ENCODE measurements at places on chromosomes 7 and 10.

DNA sequence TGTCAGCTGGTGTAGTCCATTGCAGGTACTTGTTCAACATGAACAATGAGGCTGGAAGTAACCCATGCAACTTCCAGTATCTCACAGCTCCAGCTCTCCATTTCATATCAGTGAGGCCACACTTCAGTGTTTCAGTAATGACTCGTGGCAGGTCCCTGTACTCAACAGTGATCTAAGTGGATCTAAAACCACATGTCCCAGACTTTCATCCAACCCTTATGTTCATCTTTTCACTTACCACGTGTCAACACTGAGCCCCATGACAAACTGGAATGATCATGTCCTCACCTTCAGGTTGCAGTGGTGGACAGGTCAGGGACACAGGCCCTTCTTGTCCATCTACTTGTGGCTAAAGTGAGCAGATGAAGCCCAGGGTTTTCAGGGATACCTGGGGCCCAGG, 155.0 kb upstream of the GRB10 start:
- DNase-seq = no peak

DNA sequence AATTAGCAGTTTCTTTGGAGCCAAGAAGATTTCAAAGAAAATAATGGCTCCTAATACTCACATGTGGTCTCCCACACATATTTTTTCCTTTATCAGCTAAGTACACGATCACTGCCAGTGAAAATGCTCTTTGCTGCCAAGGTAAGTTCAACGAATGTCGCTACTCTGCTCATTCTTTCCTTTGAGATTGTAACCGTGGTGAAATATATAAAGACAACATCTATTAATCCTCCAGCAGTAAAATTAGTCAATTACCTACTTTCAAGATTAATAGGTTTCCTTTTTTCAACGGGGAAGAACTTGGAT, 672.2 kb downstream of the GATA3 start:
- DNase-seq = no peak

DNA sequence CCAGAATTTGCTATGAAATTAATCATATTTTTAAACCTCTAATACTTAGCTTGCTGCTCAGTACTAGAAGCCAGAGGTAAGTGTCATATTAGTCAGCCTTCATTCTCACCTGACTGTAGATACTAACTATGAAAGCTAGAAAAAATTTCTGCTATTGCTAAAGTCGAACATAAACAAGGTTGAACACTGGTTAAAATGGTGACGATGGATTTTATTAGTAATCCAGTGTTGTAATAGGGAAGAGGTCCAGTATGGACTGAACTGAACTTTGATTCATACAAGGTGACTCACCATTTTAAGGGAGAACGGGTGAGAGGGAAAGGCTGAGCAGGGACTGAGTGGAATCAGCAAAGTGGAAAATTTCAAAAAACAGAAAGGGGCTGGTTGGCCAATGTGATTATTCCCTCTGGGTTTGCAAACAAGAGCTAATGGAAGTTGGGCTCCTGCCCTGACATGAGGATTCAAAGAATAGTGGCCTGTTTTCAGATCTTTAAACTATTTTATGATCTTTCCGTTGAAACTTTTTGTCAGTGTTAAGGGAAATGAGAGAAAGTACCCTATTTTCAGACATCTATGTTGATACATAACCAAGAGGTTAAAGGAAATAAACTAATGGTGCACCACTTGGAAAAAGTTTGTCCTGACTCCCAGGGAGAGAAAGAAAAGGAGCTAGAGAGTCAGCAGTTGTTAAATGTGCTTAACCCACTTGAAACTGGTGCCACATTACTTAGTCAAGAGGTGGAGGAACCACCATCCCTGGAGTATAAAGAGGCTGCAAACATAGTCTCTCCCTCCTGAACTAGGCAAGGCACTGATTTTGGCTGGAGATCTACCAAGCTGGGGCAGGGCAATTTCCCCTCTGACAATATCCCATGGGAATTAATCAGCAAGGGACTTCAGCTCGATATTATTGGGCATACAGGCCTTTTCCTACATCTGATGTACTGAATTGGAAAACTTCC, 15.3 kb upstream of the AKR1C1 start:
- DNase-seq = no peak

DNA sequence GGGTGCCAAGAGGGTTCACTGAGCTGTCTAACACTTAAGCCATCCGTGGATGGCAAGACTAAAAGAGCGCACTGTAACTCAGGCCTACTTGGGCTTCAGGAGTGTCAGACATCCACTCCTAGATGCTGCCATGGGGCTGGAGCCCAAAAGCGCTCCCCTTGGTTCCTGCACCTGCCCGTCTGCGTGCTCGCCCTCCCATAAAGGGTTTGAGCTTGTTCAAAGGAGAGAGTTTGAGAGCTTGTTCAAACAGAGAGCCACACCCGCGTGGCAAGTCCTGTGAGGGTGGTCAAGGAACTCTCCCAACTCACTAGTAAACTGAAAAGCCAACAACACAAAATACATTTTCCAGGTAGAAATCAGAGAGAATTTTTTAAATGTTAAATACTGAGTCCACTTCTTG, 256.7 kb downstream of the SEMA3A start:
- no peak for DNase-seq

DNA sequence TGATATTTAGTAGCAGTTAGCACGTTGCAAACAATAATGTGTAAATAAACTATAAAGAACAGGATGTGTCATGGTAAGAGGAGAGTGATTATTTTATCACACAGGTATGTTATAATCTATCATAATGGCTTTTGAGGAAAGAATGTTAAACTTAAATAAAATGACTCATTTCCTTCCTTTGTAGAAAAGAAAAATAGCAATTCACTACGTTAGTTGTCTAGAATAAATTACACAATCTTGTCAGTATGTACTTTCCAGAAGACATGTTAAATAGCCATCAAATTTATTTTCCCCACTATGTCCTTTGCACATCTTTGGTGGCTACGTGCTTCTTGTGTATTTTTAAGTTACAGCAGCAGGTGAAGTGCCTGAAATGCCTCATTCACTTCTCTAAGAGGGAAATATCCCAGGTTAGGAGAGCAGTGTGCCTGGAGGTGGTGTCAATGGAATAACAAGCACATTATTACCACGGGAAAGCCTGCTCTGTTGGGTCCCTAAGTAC, 133.8 kb downstream of the SEMA3A start:
- DNase-seq = no peak

GRCh38 chr10:17001297-17001744, 128.3 kb downstream of the CUBN start:
- DNase-seq = no peak

GRCh38 chr10:103558911-103559310, 65.4 kb downstream of the NEURL1 start:
- no peak for DNase-seq
